ENCODE measurements at places on chromosomes 5 and 9. TPM values are rescaled to one million over a fixed set of nuclear protein-coding genes. Genes with fewer than 3 reads are reported as not detected.

- no peak for DNase-seq
Measured at GRCh38 chr5:1204693-1205242, 3.4 kb downstream of the SLC6A19 start.

DNA sequence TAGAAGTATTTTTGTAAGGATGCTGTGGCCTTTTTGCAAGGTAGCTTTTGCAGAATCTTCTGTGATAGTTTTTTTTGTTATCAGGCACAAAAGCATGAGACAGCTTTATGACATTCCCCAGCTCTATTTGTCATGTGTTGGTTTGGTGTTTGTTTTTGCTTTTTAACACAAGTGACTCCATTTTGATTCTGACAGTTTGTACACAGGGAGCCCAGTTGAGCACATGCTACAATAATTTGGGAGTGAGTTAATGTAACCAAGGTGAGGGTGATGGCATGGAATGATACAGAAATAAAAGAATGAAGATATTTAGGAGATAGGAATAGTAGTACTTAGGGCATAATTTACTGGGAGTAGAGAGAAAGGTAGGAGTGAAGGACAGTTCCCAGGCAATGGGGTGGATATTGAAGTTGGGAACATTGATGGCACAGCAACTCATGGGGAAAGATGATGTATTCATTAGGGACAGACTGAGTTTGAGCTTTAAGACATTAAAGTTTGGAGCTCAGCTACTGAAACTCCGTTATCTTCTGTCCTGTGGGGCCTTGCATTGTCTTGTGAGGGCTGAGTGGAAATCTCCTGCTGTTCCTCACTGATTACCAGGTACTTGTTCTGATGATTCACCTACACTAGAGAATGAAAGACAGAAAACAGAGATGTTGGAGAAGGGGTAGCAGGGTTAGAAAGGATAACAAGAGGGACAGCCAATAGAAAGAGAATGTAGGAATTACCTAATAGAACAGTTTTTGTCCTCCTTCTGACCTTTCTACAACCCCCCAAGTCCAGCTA, 88.3 kb upstream of the CCDC112 start:
- DNase-seq = no peak

- no peak for DNase-seq
Measured at GRCh38 chr5:124847907-124848306, 101.5 kb upstream of the ZNF608 start.

DNA sequence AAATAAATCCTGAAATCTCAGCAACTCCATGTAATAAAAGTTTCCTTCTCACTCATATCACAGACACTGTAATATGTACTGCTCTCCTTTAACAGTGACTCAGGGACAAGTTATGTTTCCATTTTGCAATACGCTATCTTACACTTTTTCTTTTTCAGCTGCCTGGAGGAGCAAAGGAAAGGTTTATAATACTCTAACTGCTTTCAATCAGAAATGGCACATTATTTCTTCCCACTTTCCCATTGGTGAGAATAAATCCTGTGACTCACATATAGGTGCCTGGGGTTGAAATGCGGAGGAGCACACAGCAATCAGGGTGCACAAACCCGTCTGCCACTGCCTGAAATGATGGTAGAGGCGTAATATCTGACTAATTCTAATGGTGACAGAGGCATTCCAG, 186.6 kb downstream of the HINT1 start:
- DNase-seq = no peak

GRCh38 chr9:35960039-35960655, 2.2 kb upstream of the OR2S2 start:
- no peak for DNase-seq

- DNase-seq = no peak
Measured at GRCh38 chr5:148476302-148476701, 92.5 kb downstream of the FBXO38 start.

- DNase-seq = no peak
Measured at GRCh38 chr5:111741278-111741677, 15.7 kb downstream of the NREP start.

GRCh38 chr9:131149688-131150053, 24.3 kb downstream of the NUP214 start:
- DNase-seq = no peak

DNA sequence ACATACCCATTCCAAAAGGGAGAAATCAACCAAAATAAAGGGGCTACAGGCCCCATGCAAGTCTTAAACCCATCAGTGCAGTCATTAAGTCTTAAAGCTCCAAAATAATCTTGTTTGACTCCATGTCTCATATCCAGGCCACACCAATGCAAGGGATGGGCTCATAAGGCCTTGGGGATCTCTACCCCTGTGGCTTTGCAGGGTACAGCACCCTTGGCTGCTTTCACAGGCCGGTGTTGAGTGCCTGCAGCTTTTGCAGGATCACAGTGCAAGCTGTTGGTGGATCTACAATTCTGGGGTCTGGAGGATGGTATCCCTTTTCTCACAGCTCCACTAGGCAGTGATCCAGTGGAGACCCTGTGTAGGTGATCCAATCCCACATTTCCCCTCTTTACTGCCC, 5.0 kb upstream of the SPINK14 start:
- DNase-seq = no peak

POU5F2 gene
- 4.2 TPM for total RNA-seq

GRIN3A gene
- 0.08 TPM for total RNA-seq

OLFML2A gene
- not detected for total RNA-seq
